ENCODE measurements at places on chromosomes 2 and 18.

DNA sequence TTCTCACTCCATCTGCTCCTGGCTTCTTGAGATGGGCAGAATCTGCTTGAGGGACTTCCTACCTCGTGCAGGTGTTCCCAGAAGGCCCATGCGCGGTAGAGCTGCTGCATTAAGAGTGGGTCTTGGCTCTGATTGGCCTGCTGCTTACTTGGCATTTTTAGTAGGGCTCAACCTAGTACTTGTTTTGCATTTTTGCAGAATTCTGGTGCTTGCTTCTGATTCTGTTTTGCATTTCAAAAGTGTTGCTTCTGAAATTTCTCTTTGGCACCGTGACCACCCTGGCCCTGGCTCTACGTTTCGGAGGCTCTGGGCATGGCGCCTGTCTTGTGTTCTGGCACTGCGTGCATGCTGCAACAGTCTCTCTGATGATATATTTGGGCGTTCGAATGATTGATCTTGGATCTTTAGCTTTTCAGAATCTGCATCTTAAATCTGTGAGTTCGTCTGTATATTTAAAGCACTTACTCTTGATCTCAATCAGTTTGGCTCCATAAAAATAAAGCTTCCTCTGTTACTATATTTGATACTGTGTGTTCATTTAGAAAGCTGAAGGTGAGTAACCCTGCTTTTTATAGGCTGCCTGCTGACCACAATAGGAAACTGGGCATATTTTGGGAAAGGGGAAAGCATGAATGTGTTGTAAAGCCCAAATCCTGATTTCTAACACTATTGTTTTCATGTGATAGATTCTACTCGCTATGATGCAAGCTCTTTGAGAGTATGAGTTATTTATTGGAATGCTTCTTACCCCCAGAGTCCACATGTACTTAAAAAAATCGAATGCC lies 22.2 kb downstream of the EFR3B start:
- no peak for DNase-seq

- peak; percentile 56 for DNase-seq
Observed at GRCh38 chr2:23628926-23629771, 244.2 kb downstream of the KLHL29 start.

- no peak for DNase-seq
Observed at GRCh38 chr2:119253114-119253702, 29.6 kb downstream of the STEAP3 start.

GRCh38 chr2:130827502-130828251 lies 9.0 kb upstream of the ARHGEF4 start:
- no peak for DNase-seq

- peak; percentile 87 for DNase-seq
Observed at GRCh38 chr2:184598316-184599053, at the start of gene ZNF804A. TSS of gene ZNF804A (plus strand) at chr2:184598529. CDS start at chr2:184598960, 431 bp downstream.

- DNase-seq = peak; percentile 79
Observed at GRCh38 chr18:13446610-13447461, 228.3 kb downstream of the LDLRAD4 start.

GRCh38 chr2:163044114-163044513 lies 205.5 kb upstream of the KCNH7 start:
- peak; percentile 26 for DNase-seq

GRCh38 chr2:54047091-54047490 lies 68.3 kb upstream of the ACYP2 start:
- no peak for DNase-seq

DNA sequence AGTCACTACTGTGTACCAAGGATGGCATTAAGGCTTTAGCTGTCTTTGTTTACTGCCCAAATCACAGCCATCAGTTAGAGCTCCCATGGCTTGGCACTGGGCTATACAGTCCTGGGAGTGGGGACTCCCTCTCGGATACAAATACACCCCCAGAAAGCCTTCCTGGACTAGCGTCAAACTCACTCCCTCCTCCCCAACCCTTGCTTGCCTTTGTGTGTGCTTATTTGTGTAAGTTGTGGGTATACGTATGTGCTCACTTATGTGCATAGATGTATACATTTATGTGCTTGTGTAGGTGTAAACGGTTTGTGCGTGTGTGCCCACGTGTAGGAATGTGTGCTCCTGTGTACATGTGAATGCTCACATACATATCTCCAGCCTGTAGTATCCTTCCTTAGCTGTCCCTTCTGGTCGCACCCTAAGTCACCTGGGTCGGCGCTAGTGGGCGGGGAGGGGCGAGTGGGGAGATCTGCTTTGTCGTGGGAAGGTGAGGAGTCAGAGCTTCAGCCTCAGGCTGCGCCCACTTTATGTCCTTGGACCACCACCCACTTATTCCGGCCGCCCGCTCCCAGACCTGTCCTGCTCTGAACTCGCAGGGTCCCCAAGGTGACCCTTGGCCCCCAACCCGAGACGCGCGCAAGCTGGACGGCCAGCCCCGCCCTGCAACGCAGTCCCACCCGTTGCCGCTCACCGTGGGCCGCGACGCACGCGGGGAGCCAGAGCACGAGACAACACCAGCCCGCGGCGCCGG lies 461 bp downstream of the PRADC1 start:
- DNase-seq = no peak

DNA sequence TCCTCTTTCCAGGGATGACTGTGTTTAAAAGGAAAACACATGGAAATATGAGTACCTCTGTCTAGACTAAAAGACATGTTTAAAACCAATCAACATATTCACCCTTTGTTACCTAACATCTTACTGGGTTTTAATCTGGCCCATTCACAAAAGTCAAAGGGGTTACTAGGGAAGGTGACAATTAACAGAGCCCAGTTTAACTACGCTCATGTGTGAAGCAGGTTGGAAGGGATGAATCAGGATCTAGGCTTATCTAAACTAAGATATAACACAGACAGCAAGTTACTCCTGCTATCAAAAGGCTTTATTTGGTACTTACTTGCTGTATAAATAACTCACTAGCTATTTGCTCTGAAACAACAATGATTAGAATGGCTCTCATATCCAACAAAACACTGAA lies 337.0 kb downstream of the NCKAP5 start:
- DNase-seq = no peak

GRCh38 chr2:212815453-212815852 lies 276.9 kb upstream of the ERBB4 start:
- no peak for DNase-seq

- no peak for DNase-seq
Observed at GRCh38 chr2:159564081-159564480, 52.3 kb downstream of the BAZ2B start.

GRCh38 chr2:144201126-144201525 lies 318.8 kb downstream of the ZEB2 start:
- DNase-seq = no peak

DNA sequence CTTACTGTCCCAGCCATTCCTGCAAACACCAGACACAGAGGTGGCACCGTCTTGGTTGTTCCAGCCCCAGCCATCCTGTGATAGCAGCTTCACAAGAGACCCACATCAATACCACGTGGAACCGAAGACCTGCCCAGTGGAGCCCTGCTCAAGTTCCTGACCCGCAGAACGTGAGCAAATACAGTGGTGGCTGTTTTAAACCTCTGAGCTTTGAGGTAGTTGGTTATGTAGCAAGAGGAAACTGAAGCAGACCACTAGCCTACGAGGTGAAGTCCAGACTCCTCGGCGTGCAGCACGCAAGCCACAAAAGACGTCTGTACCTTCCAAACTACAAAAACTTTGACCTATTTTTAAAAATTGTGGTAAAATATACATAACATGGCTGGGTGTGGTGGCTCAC lies 96.1 kb upstream of the ODC1 start:
- DNase-seq = no peak

DNA sequence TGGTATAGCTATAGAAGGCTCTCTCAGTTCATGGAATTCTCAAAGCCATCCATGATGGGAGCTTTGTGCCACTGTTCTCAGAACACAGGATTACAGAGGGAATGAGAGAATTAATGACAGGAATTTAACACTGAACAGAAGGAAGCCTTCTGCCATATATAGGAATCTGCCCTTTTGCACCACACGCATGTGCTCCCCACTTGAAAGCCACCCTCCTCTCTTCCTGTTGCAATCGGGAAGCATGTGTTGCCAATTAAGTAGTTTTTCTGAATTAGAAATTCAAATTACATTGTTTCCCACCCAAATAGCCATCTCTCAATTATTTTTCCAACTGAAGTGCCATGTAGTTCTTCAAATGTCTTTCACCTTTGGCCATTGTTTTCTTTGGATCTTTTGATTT lies 71.3 kb downstream of the C1D start:
- DNase-seq = no peak

- DNase-seq = no peak
Observed at GRCh38 chr2:23565374-23565773, 180.4 kb downstream of the KLHL29 start.

GRCh38 chr2:189658306-189659212 lies 2.7 kb upstream of the ASNSD1 start:
- no peak for DNase-seq

GRCh38 chr18:60493066-60493465 lies 120.5 kb upstream of the MC4R start:
- DNase-seq = no peak

DNA sequence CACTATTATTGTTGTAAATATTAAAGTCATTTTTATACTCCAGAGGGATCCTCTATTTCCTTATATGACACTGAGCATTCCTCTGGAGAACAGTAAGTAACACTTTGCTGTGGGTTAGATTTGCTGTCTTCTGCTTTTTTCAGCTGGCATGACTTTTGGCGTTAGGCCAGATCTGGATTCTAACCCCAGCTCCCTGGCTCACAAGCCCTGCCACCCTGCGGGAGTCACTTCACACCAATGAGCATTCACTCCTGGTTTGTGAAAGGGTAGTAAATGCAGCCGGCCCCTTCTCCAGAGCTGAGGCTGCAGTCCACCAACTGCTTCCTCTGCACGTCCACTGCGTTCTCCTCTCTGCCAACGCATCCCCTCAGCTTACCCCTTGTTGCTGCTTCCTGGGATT lies 373.8 kb upstream of the RAB6C start:
- no peak for DNase-seq

GRCh38 chr2:178476477-178476876 lies 1.9 kb downstream of the FKBP7 start:
- no peak for DNase-seq

DNA sequence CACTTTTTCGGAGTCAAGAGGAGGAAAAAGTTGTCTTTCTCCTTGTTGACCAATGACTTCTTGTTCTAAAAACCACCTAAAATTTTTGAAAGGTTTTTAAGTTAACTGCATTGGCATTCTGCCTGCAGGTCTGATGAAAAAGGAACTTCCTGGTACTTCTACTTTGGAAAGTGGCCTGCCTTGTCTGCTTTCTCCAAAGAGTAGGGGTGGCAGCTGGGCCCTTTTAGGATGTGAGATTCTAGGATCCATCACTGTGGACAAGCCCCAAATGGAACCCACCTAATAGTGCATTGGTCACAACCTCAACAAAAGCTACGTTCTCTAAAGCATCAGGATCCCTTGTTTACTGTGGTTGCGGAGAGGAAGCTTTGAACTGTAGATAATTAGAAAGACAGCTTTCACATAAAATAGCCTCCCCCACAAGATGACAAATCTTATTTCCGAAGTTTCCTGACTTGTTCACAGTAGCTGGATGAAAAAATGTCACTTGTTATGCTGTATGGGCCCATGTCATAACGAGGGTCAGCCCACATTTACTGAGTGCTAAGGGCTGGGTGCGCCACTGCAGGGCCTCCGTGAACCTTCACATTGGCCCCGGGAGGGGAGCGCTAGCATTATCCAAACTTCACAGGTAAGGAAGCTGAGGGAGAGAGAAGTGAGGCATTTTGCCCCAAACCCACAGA lies 17.4 kb downstream of the ASPRV1 start:
- no peak for DNase-seq

- DNase-seq = no peak
Observed at GRCh38 chr2:54249629-54250028, 6.4 kb downstream of the TSPYL6 start.

- DNase-seq = peak; percentile 38
Observed at GRCh38 chr18:58208207-58208932, 164.3 kb downstream of the NEDD4L start.

- DNase-seq = no peak
Observed at GRCh38 chr2:121521359-121521758, 9.3 kb upstream of the RNU4ATAC start.

GRCh38 chr2:18980104-18980785 lies 378.2 kb downstream of the OSR1 start:
- DNase-seq = no peak

GRCh38 chr2:177771191-177771590 lies 301.4 kb downstream of the PDE11A start:
- no peak for DNase-seq

GRCh38 chr2:33437815-33438214 lies 38.6 kb upstream of the RASGRP3 start:
- no peak for DNase-seq

GRCh38 chr2:43131051-43131889 lies 95.1 kb downstream of the ZFP36L2 start:
- DNase-seq = no peak

DNA sequence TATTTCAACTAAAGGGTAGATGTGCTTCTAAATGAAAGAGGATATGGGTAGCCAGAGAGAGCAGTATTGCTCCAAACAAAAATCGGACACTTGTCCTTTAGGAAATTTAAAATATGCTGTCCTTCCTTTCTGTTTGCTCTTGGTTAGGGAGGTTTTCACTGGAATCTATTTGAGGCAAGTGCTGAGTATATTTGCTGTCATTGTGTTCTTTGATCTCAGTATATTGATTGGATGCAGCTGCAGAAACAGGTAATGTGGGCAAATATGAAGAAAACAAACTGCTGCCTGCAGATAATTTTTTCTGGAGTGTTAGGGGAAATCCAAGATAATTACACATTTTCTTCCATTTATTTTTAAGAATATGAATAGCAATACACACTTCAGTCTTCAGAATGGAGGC lies 410.2 kb downstream of the NCKAP5 start:
- DNase-seq = no peak

DNA sequence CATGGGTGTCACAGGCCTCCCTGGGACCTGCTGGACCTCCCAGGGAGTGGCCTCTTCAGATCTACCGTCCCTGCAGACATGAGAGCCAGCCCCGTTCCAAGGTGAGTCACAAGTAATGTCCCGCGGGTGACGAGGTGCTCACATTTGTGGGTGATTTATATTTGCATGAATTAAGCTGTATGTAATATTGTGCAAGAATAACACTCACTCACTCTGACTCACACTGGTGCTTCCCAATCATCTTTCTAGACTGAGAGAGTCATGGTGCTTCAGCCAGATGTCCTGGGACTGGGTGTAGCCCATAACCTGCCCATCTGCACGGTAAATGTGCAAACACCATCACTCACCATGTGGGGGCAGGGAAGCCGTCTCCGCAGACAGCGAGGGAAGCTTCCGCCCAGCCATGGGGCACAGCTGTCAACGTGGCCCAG lies 347.5 kb upstream of the SALL3 start:
- no peak for DNase-seq

- no peak for DNase-seq
Observed at GRCh38 chr2:29628862-29629261, 292.5 kb downstream of the ALK start.
